ENCODE measurements at places on chromosomes 4 and X.

DNA sequence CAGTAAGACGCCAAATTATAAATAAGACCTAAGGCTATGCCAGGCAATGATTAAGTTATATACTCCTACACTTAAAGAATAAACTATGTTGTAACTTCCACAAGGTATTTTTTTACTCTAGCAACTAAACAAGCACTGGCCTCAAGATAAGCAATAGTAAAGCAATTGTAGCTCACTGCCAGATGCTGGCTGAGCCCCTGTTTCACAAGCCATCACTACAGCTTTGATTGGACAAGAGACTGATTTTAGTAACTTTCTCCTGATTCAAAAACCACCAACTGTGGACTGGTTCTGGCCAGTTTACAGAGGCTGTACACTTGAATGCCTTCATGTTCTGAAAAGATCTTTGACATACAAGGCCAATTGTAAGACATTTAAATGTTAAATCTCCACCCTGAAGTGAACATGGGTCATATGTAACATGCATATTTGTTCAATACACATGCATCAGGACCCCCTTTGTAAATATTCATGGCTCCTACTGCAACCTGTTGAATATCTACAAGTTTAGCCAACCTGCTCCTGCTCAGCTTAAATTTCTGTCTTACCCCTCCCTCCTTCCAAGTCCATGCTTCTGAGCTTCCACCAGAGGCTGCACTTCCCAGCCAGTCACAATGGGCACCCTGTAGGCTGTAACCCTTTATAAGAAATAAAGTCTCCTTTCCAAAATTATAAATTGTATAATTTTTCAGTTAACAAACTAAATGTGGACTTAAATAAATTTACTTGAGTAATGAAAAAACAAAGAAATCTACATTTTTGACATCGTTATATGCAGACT is 423.6 kb downstream of the ANKRD50 start:
- no peak for DNase-seq
- H3K4me3 ChIP-seq, result no peak overlapping the region
- no peaks in the 10 kb centered on the region for H3K4me1 ChIP-seq
- no peak overlapping the region for H3K27ac ChIP-seq
- H3K27me3 ChIP-seq, result no peaks in the 10 kb centered on the region
- no peaks in the 10 kb centered on the region for H3K36me3 ChIP-seq

DNA sequence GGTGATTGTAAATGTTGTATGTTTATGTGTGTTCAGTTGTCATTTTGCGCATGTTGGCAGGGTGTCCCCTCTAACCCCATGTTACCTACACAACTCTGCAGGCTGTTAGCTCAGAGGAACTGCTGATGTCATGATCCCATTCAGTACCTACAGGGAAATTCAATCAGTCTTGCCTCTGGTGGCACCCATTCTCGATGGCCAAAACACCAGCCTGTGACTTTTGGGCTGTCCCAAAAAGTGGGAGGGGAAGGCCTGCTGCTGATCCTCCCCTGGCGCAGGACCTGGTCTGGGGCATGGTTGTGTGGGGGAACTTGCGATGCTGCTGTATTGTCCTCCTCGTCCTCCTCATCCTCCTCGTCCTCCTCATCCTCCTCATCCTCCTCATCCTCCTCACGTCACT is 174.5 kb downstream of the DCLK2 start:
- H3K27ac ChIP-seq, result no peak overlapping the region
- DNase-seq, result no peak
- H3K4me3 ChIP-seq, result no peak overlapping the region
- H3K27me3 ChIP-seq, result no peaks in the 10 kb centered on the region

DNA sequence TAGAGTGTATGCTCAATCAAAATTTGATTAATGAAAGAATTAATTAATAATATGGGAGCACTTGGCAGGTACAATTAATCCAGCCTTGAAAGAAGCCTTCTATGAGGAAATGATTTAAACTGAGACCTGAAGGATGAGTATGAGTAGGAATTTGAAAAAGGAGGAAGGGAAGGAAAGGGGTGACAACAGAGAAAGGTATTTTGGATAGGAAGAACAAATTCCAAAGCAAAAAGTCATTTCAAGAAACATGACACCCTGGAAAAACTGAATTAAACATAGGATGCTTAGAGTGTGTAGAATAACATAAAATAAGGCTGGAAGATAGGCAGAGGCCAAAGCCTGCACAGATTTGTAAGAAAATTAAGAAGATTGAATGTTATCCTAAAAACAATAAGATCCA is 29.6 kb downstream of the PHOX2B start:
- no peaks in the 10 kb centered on the region for H3K27me3 ChIP-seq
- DNase-seq, result no peak
- H3K27ac ChIP-seq, result no peak overlapping the region

GRCh38 chr4:111221371-111221770 is 598.5 kb upstream of the PITX2 start:
- H3K27me3 ChIP-seq, result no peaks in the 10 kb centered on the region
- no peaks in the 10 kb centered on the region for H3K36me3 ChIP-seq
- no peak overlapping the region for H3K27ac ChIP-seq
- H3K4me3 ChIP-seq, result no peak overlapping the region
- no peak for DNase-seq

DNA sequence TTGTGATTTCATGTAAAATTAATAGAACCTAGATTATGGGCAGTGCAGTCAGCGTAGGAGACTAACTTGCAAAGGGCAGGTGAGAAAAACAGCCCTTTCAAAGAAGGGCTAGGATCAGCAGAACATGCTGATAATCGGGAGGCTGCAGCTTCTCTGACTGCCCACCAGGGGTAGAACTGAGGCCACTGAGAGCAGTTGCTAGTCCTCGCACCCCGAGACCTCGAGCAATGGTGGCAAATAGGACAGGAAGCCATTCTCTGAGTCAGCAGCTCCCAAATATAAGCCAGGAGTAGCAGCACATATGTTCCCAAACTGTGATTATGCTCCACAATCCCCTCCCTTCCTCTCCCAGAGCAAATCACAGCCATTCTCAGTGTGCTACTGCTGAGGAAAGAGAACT is 186.5 kb downstream of the MSL3 start:
- no peaks in the 10 kb centered on the region for H3K4me1 ChIP-seq
- no peak overlapping the region for H3K27ac ChIP-seq
- no peaks in the 10 kb centered on the region for H3K27me3 ChIP-seq

All from esophagus squamous epithelium (tissue), 5 donors.